ENCODE measurements at places on chromosomes 2 and 18.

DNA sequence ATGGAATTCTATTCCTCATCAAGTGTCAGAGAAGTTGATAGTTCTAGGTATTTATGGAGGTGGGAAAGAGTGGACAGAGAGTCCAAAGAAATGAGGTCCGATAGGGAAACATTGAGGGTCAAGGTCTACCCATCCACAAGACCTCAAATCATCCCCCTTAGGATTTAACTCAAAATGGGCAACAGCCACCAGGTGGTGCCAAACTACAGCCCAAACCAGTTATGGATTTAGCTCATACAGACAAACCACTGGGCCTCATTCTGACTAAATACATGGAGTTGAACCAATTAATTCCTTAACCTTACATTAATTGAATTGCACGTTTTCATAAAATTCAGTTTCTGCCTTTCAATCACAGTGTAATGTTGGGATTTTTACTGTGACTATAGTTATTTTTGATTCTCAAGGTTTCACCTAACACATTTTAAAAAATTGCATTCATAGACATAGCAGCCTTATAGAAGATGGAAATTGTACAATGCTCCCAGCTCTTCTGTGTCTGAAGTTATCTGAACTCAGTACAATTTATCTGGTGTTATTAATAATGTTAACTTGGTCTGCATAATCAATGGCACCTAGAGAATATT, 98.2 kb upstream of the HNMT start:
- H3K4me3 ChIP-seq, result no peak overlapping the region
- no peaks in the 10 kb centered on the region for H3K4me1 ChIP-seq
- DNase-seq, result no peak
- no peak overlapping the region for H3K27ac ChIP-seq

DNA sequence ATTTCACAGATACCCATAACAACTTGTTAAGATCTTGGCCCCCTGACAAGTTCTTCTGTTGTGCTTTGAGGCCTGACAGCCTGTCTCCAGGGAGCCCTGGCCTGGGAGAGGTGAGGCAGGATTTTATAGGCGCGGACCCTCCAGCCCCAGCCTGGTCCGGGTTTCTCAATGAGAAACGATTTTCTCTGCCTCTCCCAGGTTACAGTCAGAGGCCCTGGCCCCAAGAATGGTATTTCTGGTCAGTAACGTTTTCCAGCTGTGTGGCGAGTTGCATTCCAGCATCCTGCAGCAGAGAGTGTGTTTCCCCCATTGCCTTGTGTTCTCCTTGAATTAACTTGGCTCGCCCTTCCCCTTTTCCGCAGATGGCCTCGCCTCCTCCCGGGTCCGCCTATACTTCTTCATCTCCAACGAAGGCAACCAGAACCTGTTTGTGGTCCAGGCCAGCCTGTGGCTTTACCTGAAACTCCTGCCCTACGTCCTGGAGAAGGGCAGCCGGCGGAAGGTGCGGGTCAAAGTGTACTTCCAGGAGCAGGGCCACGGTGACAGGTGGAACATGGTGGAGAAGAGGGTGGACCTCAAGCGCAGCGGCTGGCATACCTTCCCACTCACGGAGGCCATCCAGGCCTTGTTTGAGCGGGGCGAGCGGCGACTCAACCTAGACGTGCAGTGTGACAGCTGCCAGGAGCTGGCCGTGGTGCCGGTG, 3.0 kb downstream of the INHBB start:
- no peak overlapping the region for H3K4me3 ChIP-seq
- H3K27ac ChIP-seq, result no peak overlapping the region
- H3K4me1 ChIP-seq, result peaks cover 16% of the 10 kb centered on the region
- H3K27me3 ChIP-seq, result no peaks in the 10 kb centered on the region
- no peaks in the 10 kb centered on the region for H3K36me3 ChIP-seq

DNA sequence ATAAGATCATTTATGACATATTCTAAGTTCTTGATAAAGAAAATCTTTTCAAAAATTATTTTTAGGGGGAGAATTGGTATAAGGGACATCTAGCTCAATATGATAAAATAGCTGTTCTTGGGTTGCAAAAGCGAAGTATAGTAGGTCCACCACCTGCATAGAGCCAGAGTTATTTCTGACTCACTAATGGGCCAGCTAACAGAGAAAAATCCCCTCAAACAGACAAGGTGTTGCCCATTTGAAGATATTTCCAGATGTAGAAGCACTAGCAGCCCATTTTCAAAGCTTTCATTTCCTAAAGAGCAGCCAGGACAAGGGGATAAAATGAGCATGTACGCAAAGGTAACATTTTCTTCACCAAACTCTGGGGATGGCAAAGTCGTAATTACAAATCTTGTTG, 165.7 kb upstream of the FN1 start:
- H3K4me1 ChIP-seq, result peaks cover 6% of the 10 kb centered on the region
- H3K27me3 ChIP-seq, result no peaks in the 10 kb centered on the region
- no peak overlapping the region for H3K4me3 ChIP-seq
- H3K27ac ChIP-seq, result peak overlapping the region; percentile 51
- no peaks in the 10 kb centered on the region for H3K36me3 ChIP-seq

GRCh38 chr2:239322416-239323086, 78.3 kb downstream of the HDAC4 start:
- no peaks in the 10 kb centered on the region for H3K36me3 ChIP-seq
- no peaks in the 10 kb centered on the region for H3K27me3 ChIP-seq
- peak; percentile 62 for DNase-seq
- H3K4me1 ChIP-seq, result peaks cover 8% of the 10 kb centered on the region
- no peak overlapping the region for H3K4me3 ChIP-seq
- H3K27ac ChIP-seq, result no peak overlapping the region

DNA sequence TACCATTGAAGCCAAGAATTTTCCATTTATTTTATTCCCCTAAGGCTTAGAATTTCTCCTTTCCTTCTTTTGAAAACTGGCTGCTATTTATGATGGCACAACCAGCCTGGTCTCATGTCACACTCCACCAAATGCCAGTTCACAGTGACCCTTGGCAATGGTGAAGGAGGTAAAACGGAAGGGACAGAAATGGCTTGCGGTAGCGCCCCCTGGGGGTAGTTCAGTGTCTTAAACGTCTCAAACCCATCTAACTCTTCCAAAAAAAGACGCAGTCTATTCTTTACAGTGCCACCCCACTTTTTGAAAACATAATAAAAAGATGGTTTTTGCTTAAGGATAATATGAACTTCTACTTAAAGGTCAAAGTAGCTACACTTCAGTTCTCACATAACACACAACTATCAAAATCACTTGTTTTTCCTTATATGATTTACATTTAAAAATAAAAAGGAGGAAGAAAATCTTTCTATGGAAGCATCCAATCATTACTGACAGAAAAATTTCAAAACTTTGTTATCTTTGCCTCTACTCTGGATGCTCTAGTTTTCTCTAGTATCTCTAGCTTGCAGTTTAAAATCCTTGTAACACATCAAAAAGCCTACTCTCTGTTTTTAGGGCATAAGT, 28.0 kb downstream of the PNO1 start:
- DNase-seq, result no peak
- H3K27me3 ChIP-seq, result no peaks in the 10 kb centered on the region
- peaks cover 6% of the 10 kb centered on the region for H3K36me3 ChIP-seq
- no peaks in the 10 kb centered on the region for H3K4me1 ChIP-seq
- H3K4me3 ChIP-seq, result no peak overlapping the region

DNA sequence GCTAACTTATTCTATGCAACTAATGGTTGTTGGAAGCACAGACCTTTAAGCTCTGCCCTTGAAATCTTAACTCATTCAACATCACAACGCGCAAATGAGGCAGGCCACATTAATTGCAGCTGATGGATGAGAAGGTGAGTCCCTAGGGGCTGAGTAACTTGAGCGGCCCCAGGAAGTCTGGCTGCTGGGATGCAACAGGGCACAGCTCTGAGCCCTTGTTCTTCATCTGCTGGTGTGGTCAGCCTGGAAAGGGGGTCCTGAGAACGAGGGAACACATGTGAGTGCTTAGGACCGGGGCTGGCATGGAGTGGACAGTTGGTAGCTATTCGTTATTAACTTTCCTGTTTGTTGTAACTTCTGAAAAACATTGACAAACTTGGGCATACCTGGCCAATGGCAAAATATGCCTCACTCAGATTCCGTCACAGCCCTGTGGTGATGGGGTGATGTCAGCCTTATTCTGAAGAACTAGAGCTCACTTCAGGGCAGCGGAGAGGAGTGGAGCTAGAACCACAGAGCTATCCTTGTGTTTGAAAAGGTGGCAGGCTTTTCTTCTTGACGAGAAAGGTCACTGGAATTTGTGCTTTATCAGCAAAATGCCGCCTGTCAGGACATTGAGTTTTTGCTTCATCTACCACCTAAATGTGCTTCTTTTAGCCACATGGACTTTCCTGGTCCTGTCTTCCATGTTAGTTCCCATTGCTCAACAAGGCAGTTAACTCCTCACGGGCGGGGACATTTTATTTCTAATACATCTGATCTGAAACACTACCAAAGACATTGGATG, 145.9 kb upstream of the FHL2 start:
- H3K27me3 ChIP-seq, result no peaks in the 10 kb centered on the region
- no peak overlapping the region for H3K27ac ChIP-seq
- DNase-seq, result no peak
- no peaks in the 10 kb centered on the region for H3K4me1 ChIP-seq
- no peak overlapping the region for H3K4me3 ChIP-seq
- no peaks in the 10 kb centered on the region for H3K36me3 ChIP-seq

DNA sequence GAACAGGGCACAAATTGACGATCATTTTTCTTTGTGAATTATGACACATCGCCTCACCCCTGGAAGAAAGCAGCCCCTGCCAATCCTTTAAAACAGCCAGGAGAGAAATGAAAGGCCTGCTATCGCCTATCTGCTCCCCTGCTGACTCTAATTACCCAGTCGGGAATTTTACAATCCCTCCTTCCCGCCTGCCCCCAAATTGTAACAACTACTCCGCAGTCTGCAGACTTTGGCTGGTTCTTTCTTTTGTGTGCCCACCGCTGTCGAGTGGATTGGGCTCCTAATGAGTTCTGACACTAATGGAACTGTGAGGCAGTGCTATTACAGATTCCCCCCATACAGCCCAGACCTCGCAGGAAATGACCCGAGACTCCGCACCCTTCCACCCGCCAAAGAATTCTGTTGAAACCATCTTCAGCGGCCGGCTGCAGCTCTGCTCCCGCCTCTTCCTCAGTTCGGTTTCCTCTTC, 281.2 kb upstream of the PARD3B start:
- H3K27me3 ChIP-seq, result no peaks in the 10 kb centered on the region
- no peak overlapping the region for H3K27ac ChIP-seq
- no peak overlapping the region for H3K4me3 ChIP-seq
- no peak for DNase-seq
- H3K4me1 ChIP-seq, result no peaks in the 10 kb centered on the region

DNA sequence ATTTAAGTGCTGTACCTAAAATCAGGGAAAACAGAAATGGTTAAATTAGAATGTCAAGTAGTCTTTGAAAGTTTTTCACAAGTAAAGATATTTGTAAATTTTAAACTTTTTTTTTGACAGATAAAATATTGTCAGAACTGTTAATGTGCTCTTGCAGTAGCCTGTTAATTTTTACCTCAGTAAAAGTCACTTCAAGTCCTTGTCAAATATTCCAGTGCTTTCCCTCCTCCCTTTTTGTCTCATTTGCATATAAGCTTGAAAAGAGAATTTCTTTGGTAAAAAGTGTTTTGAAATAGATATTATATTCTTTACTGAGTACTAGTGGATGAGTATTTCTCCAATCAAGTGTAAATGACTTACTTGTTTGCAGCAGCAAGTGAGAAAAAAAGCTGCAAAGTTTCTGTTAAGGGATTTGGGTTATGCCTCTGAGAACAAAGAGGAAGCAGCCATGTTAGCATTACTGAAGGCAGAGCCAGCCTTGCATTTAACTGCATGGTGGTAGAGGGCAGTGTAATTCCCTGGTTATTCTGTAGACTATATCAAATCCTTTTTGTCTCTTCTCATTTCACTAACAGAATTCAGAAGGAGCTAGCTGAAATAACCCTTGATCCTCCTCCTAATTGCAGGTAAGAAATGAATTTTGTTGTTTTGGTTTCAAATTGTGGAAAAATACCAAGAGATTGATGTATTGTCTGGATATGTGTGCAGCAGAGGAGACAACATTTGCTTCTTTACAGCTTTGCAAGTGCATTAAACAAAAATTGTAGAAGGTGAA, 3.2 kb downstream of the UBE2E3 start:
- H3K4me3 ChIP-seq, result peak overlapping the region; percentile 17
- peaks cover 38% of the 10 kb centered on the region for H3K4me1 ChIP-seq
- no peaks in the 10 kb centered on the region for H3K27me3 ChIP-seq
- no peak overlapping the region for H3K27ac ChIP-seq
- H3K36me3 ChIP-seq, result no peaks in the 10 kb centered on the region

GRCh38 chr2:32375228-32375892, 18.5 kb downstream of the BIRC6 start:
- H3K27ac ChIP-seq, result no peak overlapping the region
- no peak for DNase-seq
- H3K36me3 ChIP-seq, result peaks cover 5% of the 10 kb centered on the region
- H3K4me1 ChIP-seq, result peaks cover 7% of the 10 kb centered on the region
